ENCODE measurements at places on chromosomes 4 and X.

DNA sequence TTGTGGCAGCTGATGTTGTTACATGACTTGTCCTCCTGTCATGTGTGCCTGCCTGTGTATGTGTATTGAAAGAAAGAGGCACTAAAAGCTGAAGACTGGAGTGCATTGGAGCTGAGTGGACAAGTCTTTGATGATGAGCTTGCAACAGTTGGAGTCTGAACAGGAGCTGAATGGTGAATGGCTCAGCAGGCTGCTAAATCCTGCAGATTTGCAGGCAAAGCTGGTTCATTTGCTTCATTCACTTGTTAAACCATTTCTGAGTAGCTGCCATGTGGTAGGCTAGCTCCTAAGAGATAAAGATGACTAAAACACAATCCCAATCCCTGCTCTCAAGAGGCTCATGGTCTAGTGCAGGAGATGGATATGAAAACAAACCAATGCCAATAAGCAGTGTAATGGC lies 217.3 kb downstream of the CHRDL1 start:
- no peak for DNase-seq

- DNase-seq, result no peak
Observed at GRCh38 chrX:10636337-10636736, 16.0 kb upstream of the MID1 start.

DNA sequence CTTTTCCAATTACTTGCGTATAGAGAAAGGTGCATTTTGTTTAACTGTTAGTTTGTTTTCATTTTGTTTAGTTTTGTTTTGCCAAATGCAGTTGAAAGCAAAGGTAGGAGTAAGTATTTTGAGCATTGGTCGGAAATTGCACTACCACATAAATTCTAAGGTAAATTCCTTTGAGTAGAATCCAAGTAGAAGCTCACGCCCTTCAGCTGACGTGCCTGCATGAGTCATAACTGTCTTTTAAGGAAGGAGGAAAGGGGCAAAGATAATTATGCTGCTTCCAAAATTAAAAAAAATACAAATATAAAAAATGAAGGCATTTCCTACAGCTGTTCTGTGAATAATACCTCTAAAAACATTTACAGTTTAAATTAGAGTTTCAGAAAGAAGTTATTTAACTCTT lies 110.2 kb upstream of the MYOZ2 start:
- DNase-seq, result no peak

DNA sequence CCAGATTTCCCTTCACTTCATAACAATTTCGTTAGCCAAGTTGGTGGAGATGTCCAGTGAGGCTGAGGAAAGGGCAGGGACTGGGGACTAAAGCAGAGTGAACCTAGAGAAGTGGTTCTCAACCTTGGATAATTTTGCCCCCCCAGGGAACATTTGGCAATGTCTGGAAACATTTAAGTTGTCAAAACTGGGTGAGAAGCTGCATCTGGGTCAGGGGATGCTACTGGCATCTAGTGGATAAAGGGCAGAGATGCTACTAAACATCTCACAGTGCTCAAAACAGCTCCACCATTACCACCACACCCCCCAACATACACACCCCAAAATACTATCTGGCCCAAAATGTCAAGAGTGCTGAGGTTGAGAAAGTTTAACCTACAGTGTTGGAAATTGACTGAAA lies 32.0 kb upstream of the FGF16 start:
- no peak for DNase-seq

GRCh38 chrX:110338935-110339334 lies 19.7 kb upstream of the RTL9 start:
- DNase-seq, result no peak

DNA sequence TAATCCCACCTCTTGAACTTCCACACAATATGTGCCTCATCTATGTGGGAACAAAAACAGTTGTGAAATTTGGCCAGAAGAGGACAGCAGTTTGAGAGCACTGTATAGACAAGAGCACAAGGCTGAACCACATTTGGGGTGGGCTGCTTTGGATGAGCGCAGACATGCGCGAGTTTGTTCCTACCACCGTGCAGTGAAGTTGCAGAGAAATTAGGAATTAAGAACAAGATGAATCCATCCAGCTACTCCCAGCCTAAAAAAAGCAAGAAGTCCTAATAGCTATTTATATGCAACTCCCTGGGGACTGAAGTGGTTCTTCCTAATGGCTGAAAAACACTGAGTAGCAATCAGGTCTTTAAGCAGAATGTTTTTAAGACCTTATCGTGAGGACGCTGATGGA lies 1.0 kb downstream of the GAB3 start:
- DNase-seq, result no peak

DNA sequence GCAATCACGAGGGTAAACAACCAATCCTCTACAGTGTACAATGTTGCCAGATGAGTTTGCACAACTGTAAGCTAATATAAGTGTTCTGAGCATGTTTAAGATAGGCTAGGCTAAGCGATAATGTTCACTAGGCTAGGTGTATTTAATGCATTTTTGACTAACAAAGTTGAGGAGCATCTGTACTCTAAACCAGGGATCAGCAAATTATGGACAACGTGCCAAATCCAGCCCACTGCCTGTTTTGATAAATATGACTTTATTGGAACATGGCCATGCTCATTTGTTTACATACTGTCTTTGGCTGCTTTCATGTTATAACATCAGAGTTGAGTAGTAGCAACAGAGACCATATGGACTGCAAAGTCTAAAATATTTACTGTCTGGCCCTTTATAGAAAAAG lies 46.3 kb upstream of the ARHGEF6 start:
- DNase-seq, result no peak

DNA sequence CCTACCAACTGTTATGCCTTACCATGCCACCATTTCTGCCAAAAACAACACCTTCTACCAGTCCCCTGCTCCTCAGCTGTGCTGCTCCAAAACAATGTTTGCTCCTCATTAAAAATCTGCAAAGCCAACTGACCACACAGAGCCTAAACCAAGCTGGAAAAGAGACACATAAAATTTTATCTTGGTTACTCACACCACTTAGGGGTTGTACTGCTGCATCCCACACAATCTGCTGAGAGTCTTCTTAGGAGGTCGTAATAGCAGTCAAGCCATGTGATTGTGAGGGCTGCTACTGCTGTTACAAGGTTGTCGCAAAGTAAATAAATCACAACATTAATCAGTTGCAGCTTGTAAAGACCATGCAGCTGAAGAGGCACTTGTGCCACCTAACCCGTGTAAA lies 607.4 kb upstream of the FAM241A start:
- DNase-seq, result no peak

GRCh38 chr4:143443728-143444127 lies 69.8 kb upstream of the SMARCA5 start:
- no peak for DNase-seq

GRCh38 chrX:31224381-31225012 lies 152.7 kb upstream of the FTHL17 start:
- DNase-seq, result no peak

- no peak for DNase-seq
Observed at GRCh38 chr4:186149872-186150271, 41.5 kb upstream of the CYP4V2 start.

- no peak for DNase-seq
Observed at GRCh38 chr4:75722417-75722816, 2.0 kb upstream of the USO1 start.

- no peak for DNase-seq
Observed at GRCh38 chrX:139931646-139932072, 1.2 kb downstream of the ATP11C start.

DNA sequence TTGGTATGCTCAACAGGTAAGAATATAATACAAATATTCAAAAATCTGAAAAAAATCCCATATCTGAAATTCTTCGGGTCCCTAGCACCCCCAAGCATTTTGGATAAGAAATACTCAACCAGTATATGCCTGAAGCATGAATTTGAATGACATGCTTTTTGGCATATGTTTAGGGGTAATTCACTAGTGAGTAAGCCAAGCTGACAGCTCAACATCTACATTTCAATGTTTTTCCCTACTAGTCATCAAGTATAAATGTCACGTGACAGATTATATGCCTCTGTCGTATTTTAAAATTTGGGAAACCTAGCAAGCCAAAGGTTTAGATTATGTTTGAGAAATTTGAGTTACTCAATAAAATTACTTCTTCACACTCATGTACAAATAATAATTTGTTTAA lies 125.1 kb downstream of the FGF16 start:
- DNase-seq, result no peak

DNA sequence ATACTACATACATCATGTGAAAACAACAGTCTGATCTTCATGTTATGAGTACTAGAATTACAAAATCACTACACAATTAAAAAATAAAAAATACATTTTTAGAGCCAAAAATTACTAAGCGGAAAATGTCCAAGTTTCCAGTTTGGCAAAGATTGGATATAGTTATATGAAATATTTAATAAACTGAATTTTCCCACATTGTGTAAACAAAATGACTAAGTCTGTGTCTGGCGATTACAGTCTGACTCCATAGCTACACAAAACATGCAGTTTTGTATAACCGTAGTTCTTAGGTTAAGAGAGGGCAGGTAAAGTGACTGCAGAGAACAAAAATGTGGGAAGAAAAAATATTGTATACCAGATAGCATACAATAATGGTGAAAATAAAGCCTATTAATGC lies 59.2 kb upstream of the TMEM47 start:
- no peak for DNase-seq

- no peak for DNase-seq
Observed at GRCh38 chrX:153692611-153693156, 5.0 kb downstream of the SLC6A8 start.

GRCh38 chrX:13607996-13608365 lies 38.6 kb downstream of the EGFL6 start:
- no peak for DNase-seq

GRCh38 chr4:7059662-7060061 lies 8.2 kb downstream of the GRPEL1 start:
- DNase-seq, result no peak

GRCh38 chrX:18490806-18491555 lies 65.6 kb downstream of the CDKL5 start:
- DNase-seq, result no peak

DNA sequence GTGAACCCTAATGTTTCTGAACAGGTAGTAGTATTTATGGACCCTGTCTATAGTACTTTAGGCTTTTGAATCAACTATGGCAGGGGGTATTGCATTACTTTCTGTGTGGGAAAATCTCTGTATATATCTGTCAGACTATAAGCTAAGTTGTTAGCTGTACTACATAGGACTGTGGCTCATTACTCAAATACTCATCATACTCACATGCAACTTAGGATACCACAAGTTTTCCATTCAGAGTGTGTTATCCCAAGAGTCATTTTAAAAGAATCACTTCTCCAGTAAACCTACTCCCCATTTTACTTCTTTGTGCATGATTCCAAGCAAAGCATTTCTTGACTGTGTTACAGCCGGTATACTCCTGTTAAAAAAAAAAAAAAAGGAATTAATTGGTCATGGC lies 95.6 kb downstream of the PHOX2B start:
- DNase-seq, result no peak

DNA sequence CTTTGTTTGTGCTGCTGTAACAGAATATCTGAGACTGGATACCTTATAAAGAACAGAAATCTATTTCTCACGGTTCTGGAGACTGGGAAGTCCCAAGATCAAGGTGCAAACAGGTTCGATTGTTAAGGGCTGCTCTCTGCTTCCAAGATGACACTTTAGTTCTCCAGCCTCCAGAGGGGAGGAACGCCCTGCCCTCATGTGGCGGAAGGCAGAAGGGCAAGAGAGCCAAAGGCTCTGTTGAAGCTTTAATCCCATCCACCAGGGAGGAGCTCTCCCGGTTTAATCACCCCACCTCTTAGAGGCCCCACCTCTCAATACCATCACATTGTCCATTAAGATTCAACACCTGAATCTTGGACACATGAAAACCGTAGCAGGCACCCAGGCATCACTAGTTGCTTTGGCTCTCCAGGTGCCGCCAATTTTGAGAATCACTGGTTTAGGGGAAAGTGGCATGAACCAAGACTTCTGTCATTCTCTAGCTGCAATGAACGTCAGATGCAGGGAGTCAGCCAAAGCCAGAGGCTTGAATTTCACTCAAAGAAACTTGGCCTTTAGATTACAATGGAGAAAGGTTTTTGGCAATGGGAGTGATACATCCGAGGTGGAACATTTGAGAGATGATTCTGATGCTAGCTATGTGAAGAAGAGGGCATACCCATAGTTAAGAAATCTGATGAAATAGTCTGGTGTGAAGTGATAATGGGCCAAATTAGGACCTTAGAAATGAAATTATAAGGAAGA lies 15.7 kb downstream of the FHL1 start:
- DNase-seq, result no peak

GRCh38 chr4:86156531-86156930 lies 203.3 kb downstream of the MAPK10 start:
- no peak for DNase-seq

GRCh38 chrX:2676794-2677675 lies 14.1 kb upstream of the CD99 start:
- no peak for DNase-seq

GRCh38 chrX:14675500-14675899 lies 146.2 kb downstream of the GLRA2 start:
- no peak for DNase-seq

- DNase-seq, result no peak
Observed at GRCh38 chr4:100796332-100796731, 278.5 kb upstream of the EMCN start.

- no peak for DNase-seq
Observed at GRCh38 chr4:143336781-143337599, at the start of gene GAB1. TSS of gene GAB1 (plus strand) at chr4:143336876. CDS start at chr4:143337189, 313 bp downstream.

DNA sequence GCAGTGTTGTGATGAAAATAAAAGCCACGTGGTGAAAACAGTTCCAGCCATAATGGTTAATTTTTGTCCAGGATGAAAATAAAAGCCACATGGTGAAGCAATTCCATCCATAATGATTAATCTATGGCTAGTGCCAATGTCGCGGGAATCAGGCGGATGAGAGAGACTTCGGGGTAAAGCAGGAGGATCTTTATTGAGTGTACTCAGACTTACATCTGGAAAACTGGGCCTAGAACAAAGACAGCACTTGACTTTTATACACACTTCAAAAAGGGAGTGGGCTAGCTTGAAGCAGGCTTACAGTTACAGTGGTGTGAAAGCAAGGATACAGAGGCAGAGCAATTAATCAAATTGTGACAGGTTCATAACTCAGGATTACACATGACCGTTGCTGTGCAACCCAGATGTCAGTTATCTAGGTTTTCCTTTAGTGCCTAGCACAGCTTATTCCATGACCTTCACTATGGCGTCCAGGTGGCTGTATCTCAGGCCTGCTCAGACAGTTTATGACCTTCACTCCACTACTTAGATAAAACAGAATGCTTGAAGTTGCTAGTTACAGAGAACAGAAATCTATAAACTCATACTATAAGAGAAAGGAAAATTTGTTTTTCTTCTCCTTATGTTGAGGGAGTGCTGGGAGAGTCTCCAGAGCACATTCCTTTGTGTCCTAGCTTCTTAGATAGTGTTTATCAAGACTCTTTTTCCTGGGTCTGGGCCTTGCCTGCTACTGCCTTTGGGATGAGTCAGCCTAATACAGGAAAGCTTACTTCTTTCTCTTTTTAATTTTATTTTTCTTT lies 5.9 kb upstream of the PLA2G12A start:
- no peak for DNase-seq

- no peak for DNase-seq
Observed at GRCh38 chr4:2829321-2829932, 14.2 kb upstream of the ADD1 start.

DNA sequence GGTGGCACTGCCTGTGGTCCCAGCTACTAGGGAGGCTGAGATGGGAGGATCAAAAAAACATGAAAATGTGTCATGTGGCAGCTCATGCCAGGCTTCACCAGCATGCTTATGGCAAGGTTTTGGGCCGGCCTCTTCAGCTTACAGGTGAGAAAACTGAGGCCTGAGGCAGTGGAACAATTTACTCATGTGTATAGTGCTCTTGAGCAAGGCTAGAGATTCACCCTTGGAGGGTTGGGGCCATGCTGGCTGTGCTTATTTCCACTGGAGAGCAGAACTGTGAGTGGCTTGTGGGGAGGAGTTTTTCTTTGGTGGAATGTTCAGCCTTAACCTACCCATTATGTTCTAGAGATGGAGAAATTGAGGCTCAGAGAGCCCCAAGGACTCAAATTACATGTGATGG lies 31.8 kb downstream of the NSD2 start:
- no peak for DNase-seq
